CD4-positive, alpha-beta T cell (primary cell): ENCODE measurements at places on chromosomes 1 and 21. TPM values are rescaled to one million over a fixed set of nuclear protein-coding genes. Genes with fewer than 3 reads are reported as not detected.

MAEL gene
- not detected for total RNA-seq

GPR161 gene
- not detected for total RNA-seq

KCNJ10 gene
- not detected for total RNA-seq

SPOCD1 gene
- 0.27 TPM for total RNA-seq

ETV3 gene
- total RNA-seq, result 117 TPM

PDE4B gene
- total RNA-seq, result 155 TPM

KCNT2 gene
- total RNA-seq, result not detected

NCMAP gene
- total RNA-seq, result not detected

AKR7A2 gene
- 11.1 TPM for total RNA-seq

RORC gene
- total RNA-seq, result 3.6 TPM

RGS16 gene
- 16.3 TPM for total RNA-seq

DIO1 gene
- total RNA-seq, result not detected

CHODL gene
- total RNA-seq, result not detected

EDARADD gene
- 1.7 TPM for total RNA-seq

MPL gene
- total RNA-seq, result not detected

DYNLT5 gene
- total RNA-seq, result not detected

TIAM1 gene
- total RNA-seq, result 39.8 TPM

TMOD4 gene
- total RNA-seq, result 1.6 TPM

OR2L3 gene
- not detected for total RNA-seq

GPR52 gene
- 0.99 TPM for total RNA-seq

PLCH2 gene
- 48.1 TPM for total RNA-seq

CACNA1S gene
- total RNA-seq, result not detected

OR6K2 gene
- total RNA-seq, result not detected

LY9 gene
- total RNA-seq, result 124 TPM

NEGR1 gene
- total RNA-seq, result 0.03 TPM

ACP6 gene
- 6.9 TPM for total RNA-seq

PPIAL4G gene
- 0.11 TPM for total RNA-seq

IL12RB2 gene
- total RNA-seq, result 0.98 TPM

CLEC20A gene
- total RNA-seq, result not detected

TSTD1 gene
- total RNA-seq, result 40.3 TPM

DCST1 gene
- 0.33 TPM for total RNA-seq

ZNF648 gene
- not detected for total RNA-seq

LMNA gene
- 455 TPM for total RNA-seq

UMODL1 gene
- 0.42 TPM for total RNA-seq

FPGT gene
- total RNA-seq, result 4.5 TPM

HHAT gene
- 3.3 TPM for total RNA-seq

SGIP1 gene
- total RNA-seq, result not detected
